Hematopoietic multipotent progenitor cell treated with erythropoietin and hydrocortisone succinate and interleukin-3 and kit ligand, for 8 days (in vitro differentiated cells): ENCODE measurements at places on chromosomes 16 and 17.

DNA sequence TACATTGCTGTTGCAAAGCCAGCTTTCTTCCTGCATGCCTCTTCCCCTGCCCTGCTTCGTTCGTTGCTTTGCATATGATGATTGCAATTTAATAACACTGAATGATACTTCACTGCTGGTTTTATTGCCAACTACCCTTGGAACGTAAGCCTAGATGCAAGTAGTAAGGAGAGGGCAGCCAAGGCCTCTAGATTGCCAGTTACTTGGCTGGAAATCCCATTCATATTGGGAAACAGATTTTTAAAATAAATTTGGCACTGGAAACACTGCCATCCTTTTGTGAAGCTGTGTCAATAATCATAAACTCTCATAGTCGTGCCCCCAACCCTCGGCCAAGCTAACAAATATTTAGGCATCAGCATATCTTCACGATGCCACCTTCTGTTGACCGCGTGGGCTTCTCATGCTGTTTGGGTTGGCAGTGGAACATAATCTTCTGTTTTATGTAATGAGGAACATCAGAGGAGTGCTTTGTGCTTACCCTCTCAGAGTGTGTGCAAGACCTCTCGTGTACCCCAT lies 86.5 kb downstream of the MAP2K6 start:
- DNase-seq = no peak

DNA sequence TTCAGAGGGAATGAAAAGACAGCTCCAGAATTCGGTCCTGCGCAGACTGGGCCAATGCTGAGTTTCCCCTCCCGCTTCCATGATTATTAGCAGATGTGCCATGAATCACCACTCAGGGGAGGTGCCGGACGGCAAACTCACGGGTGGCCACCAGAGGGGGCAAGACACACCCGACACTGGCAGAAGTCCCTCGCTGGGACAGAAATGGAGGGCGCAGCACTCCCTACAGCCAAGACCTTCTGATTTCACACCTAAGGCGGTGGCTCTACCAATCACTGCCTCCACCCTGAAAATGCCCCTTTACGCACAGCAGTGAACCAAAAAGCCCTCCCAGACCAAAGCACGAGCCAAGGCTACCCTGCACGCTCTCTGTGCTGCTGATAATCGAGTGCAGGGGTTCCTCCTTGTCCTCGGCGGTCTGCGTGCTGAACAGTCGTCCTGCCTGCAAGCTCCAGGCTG lies 26.8 kb downstream of the TRAP1 start:
- peak; percentile 84 for DNase-seq

- DNase-seq = no peak
Measured at GRCh38 chr17:80625627-80626026, 81.0 kb downstream of the RPTOR start.

DNA sequence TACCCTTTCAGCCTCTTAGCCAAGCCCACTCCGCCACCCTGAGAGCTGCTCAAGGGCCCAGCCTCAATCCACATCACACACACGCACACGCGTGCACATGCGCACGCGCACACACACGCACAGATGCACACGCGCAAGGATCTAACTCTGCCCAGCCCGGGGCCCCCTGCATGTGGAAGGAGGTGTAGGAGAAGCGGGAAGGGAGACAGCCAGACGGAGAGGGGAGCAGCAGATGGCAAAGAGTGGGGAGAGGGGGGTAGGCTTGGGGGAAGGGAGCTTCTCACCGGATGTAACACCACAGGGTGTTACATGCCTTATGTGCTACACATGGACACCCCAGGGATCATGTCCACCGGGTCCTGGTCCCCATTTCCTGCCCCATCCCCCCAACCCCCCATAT lies 15.3 kb downstream of the DLG4 start:
- no peak for DNase-seq

- DNase-seq = no peak
Measured at GRCh38 chr16:53668869-53669268, 34.8 kb downstream of the RPGRIP1L start.

- no peak for DNase-seq
Measured at GRCh38 chr16:10982465-10983150, 38.2 kb downstream of the CLEC16A start.

GRCh38 chr17:80030730-80031410 lies 4.8 kb downstream of the TBC1D16 start:
- no peak for DNase-seq

DNA sequence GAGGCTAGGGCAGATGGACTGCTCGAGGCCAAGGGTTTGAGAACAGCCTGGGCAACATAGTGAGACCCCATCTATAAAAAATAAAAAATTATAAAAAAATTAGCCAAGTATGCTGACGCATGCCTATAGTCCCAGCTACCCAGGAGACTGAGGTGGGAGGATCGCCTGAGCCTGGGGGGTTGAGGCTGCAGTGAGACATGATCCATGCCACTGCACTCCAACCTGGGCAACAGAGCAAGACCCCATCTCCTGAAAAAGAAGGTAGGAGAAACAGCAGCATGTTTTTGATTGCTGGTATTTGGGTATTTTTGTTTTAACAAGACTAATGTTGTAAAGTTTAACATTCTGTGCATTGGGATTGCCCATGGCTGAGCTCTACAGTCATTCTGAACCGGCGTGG lies 8.9 kb upstream of the DDX19A start:
- no peak for DNase-seq

GRCh38 chr16:23380501-23380951 lies 72.5 kb downstream of the COG7 start:
- no peak for DNase-seq

DNA sequence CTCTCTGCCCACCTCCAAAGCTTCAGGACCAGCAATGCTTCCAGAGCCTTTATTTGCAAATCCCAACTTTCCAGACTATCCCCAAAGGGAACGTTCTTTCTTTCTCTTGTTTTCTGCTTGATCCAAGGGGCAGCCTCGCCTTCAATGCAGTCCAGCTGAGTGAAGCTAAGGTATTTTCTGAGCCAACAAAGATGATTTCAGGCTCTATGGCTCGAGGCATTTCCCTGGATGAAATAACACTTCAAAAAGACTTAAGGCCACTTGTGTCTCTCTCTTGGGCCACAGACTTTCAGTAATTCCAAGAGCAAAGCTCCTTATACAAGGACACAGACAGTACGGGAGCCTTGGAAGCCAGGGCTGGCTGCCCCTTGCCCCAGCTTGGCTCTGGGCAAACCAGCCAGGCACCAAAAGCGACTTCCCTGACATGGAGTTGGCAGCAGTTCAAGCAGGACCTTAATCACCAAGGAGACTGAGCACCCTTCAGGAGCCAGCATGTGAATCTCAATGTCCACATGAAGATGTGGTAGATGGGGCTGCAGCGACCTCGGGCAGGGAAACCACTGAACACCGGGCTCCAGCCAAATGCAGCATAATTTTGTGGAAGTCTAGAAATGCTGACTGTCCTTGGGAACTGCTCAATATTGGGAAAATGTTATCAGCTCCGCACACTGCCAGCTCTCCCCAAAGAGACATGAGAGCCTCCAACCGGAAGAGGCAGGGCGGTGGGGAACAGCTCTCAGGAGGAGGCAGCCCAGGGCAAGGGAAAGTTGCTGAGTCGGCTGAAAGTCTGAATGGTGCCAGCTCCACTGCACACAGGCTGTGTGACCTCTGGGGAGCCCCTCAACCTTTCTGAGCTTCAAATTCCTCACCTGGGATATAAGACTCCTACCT lies 39.0 kb downstream of the TK2 start:
- peak; percentile 20 for DNase-seq

- no peak for DNase-seq
Measured at GRCh38 chr16:7085776-7086175, 246.9 kb upstream of the RBFOX1 start.

DNA sequence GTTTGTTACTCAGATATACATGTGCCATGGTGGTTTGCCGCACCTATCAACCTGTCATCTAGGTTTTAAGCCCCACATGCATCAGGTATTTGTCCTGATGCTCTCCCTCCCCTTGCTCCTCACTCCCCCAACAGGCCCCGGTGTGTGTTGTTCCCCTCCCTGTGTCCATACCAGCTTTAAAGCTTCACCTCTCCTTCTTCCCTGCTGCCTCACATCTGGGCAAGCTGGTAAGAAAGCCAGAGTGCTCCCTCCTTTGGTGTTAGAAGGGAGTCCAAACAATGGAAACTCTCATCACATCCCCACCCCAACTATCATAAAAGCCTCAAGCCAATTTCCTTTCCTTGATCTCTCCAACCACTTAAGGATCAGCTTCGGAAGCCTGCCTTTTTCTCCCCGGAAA lies 1115.6 kb upstream of the GOT2 start:
- no peak for DNase-seq

DNA sequence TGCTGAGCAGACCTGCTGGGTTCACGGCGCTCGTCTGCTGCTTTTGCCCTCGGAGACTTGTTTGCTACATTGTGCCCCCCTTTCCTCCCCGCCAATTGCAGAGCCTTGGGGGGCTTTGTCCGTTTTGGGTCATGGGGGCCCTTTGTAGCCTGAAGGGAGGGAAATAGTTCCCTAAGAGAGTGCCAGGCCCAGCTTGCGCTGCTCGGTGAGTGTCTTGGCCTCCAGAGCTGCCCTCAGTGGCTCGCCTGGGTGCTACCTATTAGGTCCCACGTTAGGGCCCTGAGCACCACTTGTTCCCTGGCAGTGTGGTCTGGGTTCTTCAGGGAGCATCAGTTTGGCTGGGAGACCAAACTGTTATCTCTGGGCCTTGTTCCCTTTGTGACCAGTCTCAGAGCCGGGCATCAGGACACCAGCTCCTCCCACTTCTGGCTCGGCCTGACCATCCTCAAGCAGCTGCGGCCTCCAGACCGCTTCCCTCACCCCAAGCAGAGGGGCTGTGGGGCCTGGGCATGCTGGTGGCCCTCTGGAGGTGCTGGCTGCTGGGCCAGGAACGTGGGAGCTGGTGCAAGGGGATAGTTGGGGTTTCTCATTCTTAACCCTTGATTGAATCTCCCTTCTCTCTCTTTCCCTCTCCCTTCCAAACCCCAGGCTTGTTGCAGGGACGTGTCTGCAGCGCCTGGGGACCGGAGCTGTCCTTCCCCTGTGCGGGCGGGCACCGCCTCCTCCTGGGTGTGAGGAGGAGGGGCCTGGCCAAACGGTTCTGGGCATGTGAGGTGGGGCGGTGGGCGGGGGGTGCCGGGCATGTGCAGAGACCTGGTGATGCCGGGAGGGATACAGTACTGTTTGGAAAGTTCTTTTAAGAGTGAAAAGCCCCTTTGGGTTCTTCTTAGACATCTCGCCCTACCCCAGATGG lies 16.0 kb upstream of the ITGB4 start:
- peak; percentile 63 for DNase-seq

DNA sequence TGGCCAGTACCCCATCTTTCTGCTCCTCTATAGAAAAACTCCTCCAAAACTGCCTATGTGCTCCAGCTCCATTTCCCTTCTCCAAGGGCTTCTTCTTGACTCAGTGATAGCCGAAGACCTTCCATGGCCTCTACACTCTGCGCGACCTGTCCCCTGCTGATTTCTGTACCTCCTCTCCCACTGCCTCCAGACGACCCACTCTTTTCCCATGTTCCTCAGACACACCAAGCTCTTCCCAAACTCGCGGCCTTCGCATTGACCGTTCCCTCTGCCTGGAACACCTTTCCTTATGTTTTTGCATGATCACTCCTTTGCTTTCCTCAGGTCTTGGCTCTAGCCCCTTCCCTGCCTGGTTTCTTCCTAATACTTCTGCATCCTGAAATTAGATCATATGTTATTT lies 255.6 kb upstream of the SDK2 start:
- no peak for DNase-seq

DNA sequence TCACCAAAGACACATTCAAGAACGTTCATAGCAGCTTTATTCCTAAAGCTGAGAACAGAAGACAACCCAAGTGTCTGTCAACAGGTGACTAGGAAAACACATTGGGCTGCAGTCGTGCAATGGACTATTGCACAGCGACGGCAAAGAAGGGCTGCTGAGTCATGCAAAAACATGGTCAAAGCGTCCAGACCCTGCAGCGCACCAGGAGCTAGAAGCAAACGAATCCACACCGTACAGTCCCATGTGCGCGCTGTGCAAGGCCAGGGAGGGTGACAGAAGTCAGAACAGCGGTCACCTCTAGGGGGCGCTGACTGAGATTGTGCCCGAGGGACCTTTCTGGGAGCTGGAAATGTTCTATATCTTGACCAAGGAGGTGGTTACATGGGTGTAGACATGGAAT lies 266.4 kb downstream of the MAF start:
- DNase-seq = peak; percentile 27

DNA sequence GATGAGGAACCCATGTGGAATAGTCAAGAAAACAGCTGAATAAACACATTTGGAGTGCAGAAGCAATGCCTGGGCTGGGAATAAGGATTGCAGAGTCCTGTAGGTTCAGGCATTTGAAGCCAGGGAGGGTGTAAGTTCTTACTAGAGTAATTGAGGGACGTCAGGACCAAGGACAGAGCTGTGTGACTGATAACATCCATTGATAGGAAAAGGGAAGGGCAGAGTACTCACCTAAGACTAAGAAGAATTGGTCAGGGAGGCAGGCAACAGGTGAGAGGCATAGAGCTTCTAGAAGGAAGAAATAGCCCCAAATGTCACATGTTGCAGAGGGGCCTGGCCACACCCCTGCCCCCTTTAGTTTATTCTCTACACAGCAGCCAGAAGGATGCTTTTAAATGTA lies 79.8 kb upstream of the TMEM132E start:
- DNase-seq = peak; percentile 52

- no peak for DNase-seq
Measured at GRCh38 chr17:45104497-45104896, 27.8 kb downstream of the PLCD3 start.

DNA sequence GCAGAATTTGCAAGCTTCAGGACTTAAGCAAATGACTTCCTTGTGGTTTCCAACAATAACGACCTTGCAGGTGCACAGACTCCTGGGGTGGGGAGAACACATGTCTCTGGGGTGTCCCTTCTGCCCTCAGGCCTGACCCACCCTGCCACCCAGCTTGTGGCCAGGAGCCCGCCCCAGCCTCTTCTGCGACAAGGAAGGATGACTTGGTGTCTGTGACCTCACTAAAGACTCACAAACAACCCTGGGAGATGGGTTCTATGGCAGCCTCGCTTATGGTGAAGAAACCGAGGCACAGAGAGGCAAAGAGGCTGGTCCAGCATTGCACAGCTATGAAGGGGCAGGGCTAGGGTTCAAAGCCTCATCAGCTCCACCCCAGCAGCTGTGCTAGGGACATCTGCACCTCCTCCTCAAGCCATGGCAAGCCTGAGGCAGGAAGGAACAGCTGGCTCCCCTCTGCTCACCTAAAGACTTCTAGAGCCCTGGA lies 2.6 kb downstream of the ATP2A3 start:
- DNase-seq = no peak

DNA sequence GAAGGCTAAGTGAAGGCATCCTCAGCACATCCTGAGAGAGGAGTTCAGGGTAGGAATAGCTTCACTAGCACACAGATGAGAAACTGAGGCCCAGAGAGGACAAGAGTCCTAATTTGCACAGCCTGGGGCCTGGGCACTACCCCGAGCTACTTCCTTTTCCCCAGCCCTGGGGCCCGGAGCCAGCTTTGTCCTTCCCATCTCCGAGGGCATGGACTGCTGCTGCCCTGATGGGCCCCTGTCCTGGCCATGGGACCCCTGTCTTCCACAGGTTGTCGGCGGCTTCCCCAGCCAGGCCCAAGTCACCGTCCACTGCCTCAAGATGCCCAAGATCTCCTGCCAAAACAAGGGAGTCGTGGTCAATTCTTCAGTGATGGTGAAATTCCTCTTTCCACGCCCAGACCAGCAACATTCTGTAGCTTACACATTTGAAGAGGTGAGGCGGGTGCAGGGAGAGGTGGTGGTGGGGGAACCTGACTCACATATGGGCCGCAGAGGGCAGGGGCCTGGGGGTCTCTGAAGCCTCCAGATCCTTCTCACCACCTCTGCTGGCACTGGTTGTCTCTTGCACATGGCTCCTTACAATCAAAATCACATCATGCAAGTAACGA lies 11.4 kb upstream of the NLRC5 start:
- DNase-seq = no peak
